ENCODE measurements at places on chromosomes 11 and 22.

GRCh38 chr22:49967706-49968208, 7.2 kb downstream of the PIM3 start:
- no peak for DNase-seq

GRCh38 chr11:106329273-106330018, 252.0 kb downstream of the AASDHPPT start:
- no peak for DNase-seq

DNA sequence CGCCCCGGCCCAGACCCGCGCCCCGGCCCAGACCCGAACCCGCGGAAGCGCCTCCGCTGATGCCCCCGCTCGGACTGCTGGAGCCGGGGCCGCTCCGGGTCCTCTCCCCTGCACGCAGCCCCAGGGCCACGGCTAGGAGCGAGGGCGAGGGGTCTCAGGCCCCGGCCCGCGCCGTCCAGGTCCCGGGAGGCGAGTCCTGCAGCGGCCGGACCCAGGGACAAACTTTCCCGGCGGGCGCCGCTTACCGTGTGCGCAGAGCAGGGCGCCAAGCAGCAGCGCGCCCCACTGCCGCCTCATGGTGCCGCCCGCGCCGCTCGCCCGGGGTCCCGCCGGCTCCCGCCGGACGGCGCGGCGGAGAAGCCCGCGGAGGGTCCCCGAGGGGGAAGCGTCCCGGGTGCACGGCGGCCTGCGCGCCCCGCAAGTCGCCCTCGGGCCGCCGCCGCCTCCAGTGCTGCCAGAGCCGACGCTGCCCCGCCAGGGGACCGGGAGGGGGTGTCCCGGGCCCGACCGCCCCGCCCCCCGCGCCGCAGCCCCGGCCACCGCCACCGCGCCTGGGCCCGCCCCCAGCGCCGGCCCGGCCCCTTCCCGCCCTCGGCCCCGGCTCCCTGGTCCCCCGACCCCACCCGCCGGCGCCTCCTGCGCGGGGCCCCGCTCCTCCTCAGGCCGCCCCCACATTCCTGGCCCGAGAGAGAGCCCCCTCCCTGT, at the start of gene LRP4:
TSS of gene LRP4 (minus strand) at position 468 of the 705 bp plus-strand sequence. CDS start at position 297, 171 bp downstream.
- DNase-seq: peak; percentile 10

DNA sequence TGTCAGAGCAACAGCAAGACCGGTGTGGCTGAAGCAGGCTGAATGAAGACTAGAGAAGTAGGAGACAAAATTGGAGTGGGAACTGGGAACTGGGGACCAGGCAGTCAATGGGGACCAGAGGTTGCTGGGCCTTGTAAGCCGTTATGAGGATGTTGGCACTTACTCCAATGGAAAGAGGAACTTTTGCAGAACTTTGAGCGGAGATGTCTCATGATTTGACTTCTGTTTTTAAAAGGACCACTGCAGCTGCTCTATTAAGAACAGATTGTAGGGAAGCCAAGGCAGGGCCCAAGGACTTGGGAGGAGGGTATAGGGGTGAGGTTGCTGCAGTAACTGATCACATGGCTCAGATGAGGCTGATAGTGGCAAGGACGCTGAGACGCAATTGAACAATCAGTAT, 34.2 kb downstream of the IL18 start:
- peak; percentile 2 for DNase-seq

- DNase-seq: no peak
Measured at GRCh38 chr11:126823274-126823673, 177.3 kb downstream of the KIRREL3 start.

DNA sequence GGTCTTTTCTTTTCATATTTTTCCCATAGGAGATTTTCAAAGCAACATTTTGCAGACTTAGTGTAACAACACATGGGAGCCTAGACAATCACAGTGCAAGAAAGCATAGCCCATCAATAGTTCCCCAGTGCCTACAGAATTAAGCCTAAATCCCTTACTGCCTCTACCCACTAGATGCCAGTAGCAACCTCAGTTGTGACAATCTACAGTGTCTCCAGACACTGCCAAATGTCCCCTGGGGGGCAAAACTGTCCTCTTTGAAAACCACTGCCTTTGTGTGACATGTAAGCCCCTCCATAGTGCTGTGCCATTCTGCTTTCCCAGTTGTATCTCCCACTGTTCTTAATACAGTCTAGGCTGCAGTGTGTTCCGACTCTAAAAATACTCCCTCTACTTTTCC, 1329.0 kb downstream of the LRRC4C start:
- DNase-seq: no peak

DNA sequence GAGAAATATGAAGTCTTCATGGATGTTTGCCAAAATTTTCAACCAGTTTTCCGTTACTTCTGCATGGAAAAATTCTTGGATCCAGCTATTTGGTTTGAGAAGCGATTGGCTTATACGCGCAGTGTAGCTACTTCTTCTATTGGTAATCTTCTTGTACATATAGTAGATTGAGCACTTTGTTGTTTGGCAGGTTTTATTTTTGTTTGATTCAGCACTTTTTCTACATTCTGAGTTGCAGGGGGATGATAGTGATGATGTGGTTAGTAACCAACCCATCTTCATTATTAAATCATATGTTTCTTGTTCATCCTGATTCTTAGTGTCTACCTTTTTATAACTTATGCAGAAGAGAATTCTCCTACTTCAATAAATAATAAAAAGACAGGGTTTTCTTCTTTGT, 121.6 kb downstream of the C11orf65 start:
- no peak for DNase-seq

Data from CD4-positive, alpha-beta T cell treated with Interleukin-4 for 4 hours (primary cell).